Esophagus mucosa (tissue), 1 donor: ENCODE measurements at places on chromosomes 2 and 18.

GRCh38 chr2:29343830-29344229, 228.6 kb downstream of the CLIP4 start:
- no peak for ATAC-seq

DNA sequence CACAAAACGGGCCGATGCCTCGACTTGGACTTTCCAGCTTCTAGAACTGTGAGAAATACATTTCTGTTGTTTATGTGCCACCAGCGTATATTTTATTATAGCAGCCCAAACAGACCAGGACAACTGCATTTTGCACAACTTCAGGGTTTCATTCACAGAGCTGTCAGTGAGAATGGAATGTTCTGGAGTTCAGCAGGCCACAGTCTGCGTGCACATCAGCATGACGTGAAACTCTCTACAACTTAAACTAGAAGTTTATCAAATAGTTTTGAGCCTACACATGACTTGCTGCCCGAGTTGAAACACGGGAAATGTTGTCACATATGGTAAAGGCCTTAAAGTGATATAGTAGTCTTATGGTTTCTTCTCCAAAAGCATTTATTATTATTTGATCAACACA, 3.9 kb upstream of the TRIB2 start:
- ATAC-seq = no peak

- no peak for ATAC-seq
Measured at GRCh38 chr18:64444819-64445218, 295.9 kb upstream of the LINC00305 start.

DNA sequence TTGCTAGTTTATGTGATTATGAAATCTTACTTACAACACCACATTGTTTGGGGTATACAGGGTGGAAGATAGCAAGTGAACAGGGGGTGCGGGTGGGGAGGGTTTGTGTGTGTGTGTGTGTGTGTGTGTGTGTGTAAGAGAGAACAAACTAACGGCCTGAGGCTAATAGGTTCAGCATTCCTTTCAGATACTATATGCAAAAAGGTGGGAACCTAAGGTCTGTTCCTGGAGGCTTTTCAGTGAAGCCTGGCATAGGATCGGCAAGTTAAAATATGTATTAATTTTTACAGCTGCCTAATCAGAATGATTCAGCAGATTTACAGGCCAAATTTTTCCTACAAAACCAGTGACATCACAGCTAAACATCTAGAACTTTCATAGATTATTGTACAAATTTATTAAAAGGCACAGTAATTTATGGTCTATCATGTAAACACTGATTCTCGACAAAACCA, 7.6 kb upstream of the SPDYA start:
- no peak for ATAC-seq

GRCh38 chr2:195304310-195304709, 352.7 kb upstream of the SLC39A10 start:
- ATAC-seq = no peak

- no peak for ATAC-seq
Measured at GRCh38 chr2:99808361-99809200, 318.8 kb upstream of the REV1 start.

DNA sequence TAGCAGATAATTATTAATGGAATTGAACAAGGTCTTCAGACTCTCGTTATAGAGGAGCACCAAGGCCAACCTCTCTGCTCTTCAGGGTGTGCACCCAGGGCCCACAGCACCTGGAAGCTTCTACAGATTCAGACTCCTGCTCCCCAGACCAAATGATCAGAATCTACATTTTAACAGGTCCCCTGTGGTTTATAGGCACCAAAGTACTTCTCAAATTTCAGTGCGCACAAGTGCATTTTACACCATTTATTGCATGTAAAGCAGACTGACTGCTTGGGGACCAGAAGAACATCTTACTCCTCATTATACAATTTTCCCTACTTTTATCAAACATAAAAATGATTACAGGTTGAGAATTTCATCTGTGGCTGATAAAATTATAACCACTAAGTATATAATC, 163.9 kb downstream of the COL4A4 start:
- ATAC-seq = no peak

DNA sequence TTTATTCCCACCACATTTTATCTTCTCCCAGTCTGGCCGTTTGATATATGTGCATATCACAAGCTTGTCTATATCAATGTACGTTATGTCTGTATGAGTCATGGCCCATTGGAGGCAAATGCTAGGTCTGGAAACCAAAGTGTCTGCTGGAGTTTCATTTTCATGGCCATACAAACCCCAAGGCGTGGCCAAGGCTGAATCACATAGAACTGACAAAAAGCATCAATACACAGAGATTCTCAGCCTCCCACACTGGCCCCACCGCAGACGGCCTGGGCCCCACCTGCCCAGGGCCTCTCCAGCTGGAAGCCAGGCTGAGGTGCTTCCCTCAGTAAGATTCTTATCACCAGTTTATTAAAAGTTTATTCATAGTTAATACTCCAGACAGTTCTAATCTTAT, 40.5 kb upstream of the SALL3 start:
- ATAC-seq = no peak

GRCh38 chr2:39717067-39717466, 51.4 kb downstream of the TMEM178A start:
- ATAC-seq = no peak

DNA sequence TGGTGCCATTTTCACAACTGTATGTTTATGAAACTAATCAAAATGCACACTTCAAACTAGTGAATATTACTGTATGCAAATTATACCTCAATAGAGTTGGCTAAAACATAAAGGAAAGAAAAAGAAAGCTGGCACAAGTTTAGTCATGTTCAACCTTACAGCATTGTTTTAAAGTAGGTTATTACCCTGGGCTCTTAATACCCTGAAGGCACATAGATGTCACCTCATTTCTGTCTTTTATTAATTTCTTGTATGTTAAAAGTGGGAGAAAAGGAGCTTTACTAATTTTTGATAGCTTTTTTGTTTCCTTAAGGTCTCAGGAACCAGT, 32.7 kb downstream of the TMEM131 start:
- no peak for ATAC-seq

- no peak for ATAC-seq
Measured at GRCh38 chr18:68843473-68844089, 45.7 kb downstream of the CCDC102B start.

- no peak for ATAC-seq
Measured at GRCh38 chr2:47838686-47839085, 55.7 kb downstream of the MSH6 start.

DNA sequence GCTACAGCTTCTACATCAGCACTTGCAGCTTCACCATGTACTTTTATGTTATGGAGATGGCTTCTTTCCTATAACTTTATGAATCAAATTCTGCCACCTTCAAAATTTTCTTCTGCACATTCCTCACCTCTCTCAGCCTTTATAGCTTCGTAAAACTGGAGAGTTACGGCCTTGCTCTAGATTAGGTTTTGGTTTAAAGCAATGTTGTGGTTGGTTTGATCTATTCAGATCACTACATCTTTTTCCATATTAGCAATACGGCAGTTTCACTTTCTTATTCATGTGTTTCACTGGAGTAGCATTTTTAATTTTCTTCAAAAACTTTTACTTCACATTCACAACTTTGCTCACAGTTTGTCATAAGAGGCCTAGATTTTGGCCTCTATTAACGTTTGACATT, 242.9 kb upstream of the GYPC start:
- ATAC-seq = no peak

- no peak for ATAC-seq
Measured at GRCh38 chr2:139465789-139466188, 685.6 kb upstream of the NXPH2 start.

- peak; percentile 18 for ATAC-seq
Measured at GRCh38 chr2:234422981-234423431, 73.9 kb downstream of the ARL4C start.

- ATAC-seq = no peak
Measured at GRCh38 chr18:71809711-71810110, 734.4 kb downstream of the CBLN2 start.

DNA sequence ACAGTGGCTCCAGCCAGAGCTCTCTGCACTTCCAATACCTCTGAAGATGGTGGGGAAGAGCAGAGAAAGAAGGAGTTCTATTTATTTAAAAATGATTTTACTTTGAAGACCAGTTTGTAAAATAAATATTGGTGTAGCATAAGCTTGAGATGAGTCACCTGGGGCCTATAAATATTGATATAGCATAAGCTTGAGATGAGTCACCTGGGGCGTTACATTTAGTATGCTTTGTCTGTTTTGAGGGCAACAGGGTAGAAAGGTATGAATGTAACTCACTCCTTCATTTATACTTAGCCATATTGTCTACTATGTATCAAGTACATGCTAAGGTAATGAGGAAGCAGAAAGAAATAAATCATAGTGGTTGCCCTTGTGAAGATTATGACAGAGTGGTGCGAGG, 7.7 kb upstream of the SULT1C4 start:
- peak; percentile 93 for ATAC-seq

DNA sequence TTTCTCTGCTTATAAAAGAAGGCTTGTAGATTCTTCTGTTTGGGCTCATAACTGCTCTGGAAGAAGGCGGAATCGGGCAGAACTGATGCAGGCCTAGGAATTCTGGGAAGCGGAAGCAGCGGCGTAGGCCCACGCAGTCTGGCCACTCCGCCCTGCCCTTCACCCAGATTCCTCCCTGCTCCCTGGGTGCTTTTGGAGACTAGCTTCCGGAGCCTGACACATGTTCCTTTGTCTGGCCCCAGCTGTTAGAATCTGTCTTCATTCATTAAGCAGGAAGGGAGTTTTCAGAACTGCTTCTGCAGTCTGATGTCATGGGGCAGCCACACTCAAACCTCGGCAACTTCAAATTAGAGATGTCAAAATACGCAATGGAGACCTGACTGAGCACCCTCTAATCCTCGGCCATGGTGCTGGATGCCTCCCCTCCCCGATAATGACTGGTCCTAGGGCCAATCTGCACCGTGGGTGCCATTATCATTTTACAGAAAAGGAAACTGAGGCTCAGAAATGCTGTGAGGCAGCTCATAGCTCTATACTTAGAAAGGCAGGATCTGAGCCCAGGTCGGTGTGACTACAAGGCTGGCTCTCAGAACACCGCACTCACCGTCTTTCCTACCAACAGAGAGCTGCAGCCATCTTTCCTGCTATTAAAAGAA, 275.7 kb downstream of the MYCN start:
- ATAC-seq = no peak

DNA sequence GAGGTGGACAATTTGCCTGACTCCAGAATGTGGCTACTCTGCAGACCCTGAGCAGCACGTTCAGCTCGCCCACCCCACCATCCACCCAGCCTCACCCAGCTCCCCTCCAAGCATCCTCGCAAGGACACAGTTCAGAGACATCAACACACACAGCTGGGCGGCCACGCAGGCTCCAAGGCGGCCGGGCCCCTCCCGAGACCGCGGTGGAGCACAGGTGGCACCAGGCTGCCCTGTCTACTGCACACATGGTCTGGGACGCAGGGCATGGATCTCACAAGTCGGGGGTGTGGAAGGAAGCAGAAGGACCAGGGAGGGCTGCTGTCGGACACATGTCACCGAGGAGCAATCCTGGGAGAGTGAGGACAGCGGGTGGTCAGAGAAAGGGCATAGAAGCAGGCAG, 36.2 kb downstream of the AQP12A start:
- ATAC-seq = no peak

DNA sequence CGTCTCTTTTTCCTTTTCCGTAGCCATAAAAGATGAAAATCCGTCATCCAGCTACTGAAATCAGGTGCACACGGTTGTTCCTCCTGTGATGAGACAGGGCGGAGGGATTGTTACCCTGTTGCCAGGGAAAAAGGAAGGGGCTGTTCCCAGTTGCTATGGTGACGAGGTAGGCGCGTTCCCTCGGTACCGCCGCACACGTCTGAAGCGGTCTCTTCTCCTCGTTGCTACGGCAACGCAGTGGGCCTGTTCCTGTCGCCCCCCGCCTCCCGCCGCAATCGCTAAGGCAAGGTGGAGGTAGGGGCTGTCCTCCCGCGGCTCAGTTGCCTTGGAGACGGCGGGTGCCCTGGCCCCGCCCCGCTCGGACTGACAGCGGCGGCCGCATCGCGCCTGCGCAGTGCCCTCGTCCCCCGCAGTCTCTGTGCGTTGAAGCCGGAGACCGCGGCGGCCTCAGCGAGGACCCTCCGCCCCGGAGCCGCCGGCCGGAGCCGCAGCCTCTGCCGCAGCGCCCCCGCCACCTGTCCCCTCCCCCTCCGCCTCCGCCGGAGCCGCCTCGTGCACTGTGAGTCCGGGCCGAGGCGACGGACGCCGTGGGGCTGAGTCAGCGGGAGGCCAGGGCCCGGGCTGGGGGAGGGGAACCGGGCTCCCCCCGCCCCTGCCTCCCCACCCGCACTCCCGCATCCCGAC, at the start of gene MAPRE3:
TSS of gene MAPRE3 (plus strand) at position 394 of the 684 bp plus-strand sequence. CDS start 51,582 bp downstream, outside the sequence.
- peak; percentile 81 for ATAC-seq

DNA sequence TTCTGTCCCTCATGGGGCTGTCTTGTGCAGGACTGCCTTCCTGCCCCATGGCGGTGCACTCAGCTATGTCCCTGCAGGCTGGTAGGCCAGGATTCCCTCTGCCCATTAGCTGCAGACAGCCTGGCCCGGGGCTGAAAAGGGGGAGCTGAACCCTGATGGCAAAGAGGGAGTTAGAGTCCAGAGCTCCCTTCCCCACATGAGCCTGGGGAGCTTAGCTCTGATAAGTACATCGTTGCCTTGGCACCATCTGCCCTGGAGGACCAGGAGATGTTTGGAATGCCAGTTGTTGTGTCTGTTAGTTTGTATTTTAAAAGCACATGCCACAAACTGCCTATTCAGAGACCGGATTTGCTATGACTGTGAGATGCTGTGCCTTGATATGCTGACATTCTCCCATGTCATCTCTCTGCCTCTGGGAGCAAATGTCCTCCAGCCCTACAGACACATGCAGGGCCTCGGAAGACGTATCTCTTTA, 65.1 kb upstream of the AFF3 start:
- ATAC-seq = no peak

DNA sequence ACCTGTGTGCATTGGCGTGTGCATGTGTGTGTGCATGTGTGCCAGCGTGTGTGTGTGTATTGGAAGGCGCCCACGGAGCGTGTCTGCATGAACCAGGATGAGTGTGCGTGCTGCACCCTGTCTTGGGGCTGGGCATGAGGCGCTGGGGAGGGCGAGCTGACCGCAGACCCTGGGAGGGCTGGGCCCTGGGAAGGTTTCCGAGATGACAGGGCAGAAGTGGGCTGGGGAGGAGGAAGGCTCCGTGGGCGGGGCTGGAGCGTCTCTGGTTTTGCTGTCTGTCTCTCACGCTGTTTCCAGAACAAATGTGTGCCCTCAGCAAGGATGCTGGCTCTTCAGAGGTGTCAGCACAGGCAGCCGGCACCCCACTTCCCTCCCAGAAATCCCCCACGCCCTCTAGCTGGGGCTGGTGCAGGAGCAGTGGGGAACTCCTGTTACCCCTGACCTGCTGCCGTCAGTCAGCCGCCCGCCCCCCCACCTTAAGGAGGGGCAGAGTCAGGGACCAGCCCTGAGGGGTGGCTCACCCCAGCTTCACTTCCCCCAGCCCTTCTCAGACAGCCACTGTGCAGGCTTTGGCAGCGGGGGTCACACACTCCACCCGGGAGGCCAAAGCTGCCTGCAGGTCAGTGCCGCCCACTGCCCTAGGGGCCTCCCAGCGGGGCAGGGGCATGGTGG, at the start of gene GPR35:
TSS of gene GPR35 (plus strand) at position 531 of the 672 bp plus-strand sequence. CDS start 4,473 bp downstream, outside the sequence.
- ATAC-seq = peak; percentile 43

DNA sequence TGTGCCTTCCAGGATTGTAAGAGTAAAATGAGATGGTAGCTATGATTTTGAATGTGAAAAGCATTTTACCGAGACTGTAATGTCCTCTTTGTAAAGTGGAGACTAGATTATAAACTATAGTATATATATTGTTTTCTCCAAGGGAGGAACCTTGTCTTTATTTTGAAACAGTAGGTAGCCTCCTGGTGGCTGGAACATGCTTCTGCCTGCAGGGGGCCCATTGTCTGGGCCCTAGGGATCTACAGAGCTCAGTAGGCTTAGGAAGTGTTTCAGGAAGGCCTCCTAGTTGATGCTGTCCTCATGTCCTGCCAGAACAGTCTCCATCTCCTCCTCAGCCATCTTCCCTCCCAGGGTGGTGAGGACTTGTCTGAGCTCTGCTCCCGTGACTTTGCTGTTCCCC, 3.0 kb downstream of the PIKFYVE start:
- no peak for ATAC-seq
